Renal cortex interstitium (tissue), 15 donors: ENCODE measurements at places on chromosomes 1 and 21.

DNA sequence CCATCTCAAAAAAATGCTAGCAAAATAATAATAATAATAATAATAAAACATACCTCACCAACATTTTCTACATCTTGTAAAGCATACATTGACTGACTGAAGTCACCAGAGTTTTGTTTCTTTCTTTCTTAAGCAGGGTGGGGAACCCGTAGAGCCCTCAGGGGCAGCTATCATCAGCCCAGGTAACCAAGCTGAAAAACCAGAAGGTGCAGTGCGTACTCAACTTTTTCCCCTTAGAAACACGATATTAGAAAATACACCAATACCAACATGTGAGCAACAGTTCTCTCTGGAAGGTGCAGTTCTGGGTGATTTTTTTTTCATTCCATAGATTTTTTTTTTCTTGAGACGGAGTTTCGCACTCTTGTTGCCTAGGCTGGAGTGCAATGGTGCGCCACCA, 54.3 kb upstream of the LGALS8 start:
- no peak for DNase-seq

GRCh38 chr1:19656134-19656779, 8.4 kb upstream of the HTR6 start:
- DNase-seq = no peak

- DNase-seq = no peak
Measured at GRCh38 chr21:28418726-28419514, 573.8 kb downstream of the LTN1 start.

DNA sequence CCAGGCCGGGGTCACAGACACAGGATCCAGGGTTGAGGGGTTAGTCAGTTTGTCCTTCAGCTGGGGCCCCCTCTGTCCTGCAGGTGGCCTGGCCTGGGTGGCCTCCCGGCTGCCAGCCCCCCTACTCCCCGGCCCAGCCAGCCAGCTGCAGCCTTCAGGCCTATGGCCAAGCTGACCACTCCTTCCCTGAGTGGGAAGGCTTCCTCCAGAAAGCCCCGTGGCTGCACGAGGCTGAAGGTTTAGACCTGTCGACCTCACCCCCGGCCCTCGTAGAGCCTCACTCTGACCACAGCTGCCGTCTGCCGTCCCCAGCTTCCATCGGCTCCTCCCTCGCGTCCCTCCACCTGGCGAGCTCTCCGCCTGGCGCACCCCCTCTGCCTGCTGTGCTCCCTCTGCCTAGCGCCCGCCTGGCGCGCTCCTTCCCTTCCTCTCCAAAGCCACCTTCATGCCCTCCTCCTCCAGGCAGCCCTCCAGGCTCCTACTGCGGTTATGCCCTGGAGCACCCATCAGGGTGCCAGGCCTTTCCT, 9.6 kb downstream of the TTLL10 start:
- no peak for DNase-seq
